Hematopoietic multipotent progenitor cell (in vitro differentiated cells): ENCODE measurements at places on chromosomes 11 and 22. TPM values are rescaled to one million over a fixed set of nuclear protein-coding genes. Genes with fewer than 3 reads are reported as not detected.

Gene PKDREJ
- under 0.01 TPM for total RNA-seq

Gene RGL4
- 12.1 TPM for total RNA-seq

Gene SWAP70
- 16.2 TPM for total RNA-seq

Gene ELMOD1
- total RNA-seq = not detected

Gene UPK3A
- not detected for total RNA-seq

Gene C11orf86
- not detected for total RNA-seq

Gene LRP4
- 7.5 TPM for total RNA-seq

Gene SAMM50
- 22.4 TPM for total RNA-seq

Gene CREB3L1
- total RNA-seq = under 0.01 TPM

Gene C11orf42
- total RNA-seq = not detected

Gene TST
- total RNA-seq = 35.0 TPM

Gene STK33
- total RNA-seq = 7.3 TPM

Gene TRIM51
- total RNA-seq = not detected

Gene TM7SF2
- 46.6 TPM for total RNA-seq

Gene DCUN1D5
- 25.6 TPM for total RNA-seq

Gene RFPL2
- not detected for total RNA-seq

Gene PIWIL4
- 3.5 TPM for total RNA-seq
